Stimulated activated CD4-positive, alpha-beta T cell treated with anti-CD3 and anti-CD28 coated beads, Interleukin-4, amount 100 ng/mL, for 1 hour (primary cell): ENCODE measurements at places on chromosomes 3 and 15.

DNA sequence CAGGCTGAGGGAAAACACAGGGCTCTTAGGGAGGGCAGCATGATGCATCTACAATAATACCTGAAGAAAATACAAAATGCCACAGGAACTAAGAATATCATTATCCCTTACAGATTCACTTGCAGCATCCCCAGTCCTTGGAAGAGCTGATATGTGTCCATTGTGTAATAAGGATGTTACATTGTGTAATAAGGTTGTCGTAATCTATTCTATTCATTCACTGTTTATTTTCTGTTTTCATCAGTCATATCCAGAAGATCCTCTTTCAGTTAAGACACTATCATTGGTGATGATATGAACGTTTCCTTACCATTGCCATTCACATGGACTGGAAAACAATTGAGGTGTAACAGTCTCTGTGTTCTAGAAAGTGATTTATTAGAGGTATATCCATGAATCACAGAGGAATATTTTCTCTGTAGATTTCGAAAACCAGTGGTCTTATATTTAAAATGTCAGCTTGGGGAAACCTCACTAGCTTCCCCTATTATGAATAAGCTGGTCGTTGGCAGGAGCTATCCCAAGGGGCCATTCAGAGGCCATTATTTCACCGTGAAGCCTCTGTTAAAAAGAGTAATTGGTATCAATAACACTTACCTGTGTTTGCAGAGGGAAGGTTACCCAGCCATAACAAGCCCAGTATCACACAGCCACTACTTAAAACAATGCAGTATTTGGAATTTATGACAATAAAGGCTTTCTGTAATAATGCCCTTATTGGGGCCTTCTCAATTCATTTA is 241.1 kb downstream of the ZNF385D start:
- no peak for DNase-seq

DNA sequence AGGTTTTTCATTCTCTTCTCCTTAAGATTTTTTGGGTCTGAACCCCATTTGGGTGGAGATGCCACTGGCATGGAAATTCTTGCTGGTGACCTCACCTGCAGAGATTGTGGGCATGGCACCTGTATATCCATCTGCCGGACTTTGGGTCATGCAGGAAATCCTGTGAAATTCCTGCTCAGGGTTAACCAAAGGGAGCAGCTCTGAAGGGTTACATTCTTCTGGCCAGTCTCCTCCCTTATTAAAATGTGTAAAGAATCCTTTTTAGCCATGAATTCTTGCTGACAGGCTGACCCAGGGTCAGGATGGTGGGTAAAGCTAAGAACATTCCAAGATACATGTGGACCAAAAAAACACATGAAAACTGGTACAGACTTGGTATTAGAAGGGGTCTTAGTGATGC is 27.4 kb downstream of the ARHGEF26 start:
- DNase-seq, result no peak

DNA sequence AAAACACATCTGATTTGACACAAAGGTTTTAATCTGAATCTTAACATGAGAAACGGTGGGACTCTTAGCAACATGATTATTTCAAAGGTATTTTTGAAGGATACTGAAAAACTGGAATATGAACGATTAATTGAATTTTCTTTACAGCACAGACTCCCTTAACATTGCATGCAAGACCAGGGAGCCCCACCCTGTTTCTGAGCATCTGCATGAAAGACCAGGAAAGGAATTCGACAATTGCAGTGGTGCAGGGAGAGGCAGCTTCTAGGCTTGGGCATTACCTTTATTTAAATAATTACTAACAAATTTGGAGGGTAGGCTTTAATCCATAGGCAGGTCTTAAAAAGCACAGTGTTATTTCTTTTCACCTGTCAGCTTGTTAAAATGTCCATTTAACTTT is 240.6 kb upstream of the TOPAZ1 start:
- no peak for DNase-seq

GRCh38 chr3:116048991-116049390 is 396.3 kb downstream of the LSAMP start:
- no peak for DNase-seq

DNA sequence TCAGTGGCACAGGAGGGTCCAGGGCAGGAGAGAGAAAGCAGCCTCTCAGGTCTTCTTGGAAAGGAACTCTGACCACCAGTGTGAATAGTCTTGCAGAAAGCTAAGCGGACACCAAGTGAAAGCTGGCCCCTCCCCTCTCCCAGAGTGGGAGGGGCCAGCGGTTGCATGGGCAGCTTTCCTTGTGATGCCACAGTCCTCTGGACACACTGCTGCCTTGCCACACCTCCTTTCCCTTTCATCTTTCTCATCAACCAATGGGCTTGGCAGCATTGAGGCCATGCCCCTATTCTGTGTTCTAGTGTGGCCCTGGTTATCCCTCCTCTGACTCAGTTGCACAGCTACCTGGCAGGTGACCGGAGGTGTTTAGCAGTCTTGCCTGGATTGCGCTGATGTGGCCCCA is 49.7 kb upstream of the GOLGA6B start:
- no peak for DNase-seq

- DNase-seq, result no peak
These were observed 2.4 kb downstream of the ANPEP start for GRCh38 chr15:89812011-89812846.

- no peak for DNase-seq
These were observed 485.4 kb downstream of the CNTN6 start for GRCh38 chr3:1578124-1578806.

DNA sequence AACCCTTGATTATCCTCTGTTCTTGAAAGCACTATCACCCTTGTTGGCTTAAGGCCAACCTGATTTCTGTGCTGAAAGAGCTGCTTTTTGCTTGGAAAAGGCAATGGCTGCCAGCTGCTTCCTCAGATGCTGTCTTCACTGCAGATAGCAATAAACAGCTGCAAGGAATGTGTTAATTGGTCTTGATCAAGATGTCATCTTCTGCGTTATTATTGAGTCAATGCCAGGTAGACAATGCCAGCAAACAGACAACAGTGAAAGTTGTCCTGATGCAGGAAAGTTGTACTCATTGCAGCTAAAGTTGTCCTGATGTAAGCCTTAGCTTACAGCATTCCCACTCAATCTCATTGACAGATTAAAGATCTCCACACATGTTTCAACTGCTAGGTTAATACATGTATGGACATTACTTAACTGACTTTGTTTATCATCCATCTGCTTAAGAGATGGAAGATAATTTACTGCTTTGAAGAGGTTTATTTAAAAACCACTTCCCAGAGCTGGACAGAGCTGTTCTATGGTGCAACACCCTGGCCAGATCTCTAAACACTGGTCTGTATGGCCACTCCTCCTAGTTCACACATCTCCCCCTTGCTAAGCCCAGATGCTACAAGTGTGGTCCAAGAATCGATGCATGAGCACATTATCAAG is 251.0 kb upstream of the MCTP2 start:
- DNase-seq, result no peak

DNA sequence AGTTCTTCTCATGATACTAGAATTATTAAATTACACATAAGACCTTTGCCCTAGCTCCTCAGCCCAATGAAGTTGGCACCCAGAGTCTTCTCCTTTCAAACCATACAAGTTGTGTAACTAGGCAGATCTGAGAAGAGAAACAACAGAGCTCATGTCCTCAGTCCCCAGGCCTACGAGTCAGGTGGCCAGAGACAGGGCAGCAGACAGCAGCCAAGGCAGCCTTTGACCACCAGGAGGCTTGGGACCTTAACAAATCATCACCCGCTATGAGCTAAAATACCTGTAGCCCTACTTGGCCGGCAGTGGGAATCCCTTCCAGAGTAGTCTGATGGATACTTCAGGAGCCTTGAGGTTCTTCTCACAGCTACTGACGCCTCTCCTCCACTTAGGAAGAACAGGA is 18.3 kb downstream of the STIMATE start:
- DNase-seq, result no peak

DNA sequence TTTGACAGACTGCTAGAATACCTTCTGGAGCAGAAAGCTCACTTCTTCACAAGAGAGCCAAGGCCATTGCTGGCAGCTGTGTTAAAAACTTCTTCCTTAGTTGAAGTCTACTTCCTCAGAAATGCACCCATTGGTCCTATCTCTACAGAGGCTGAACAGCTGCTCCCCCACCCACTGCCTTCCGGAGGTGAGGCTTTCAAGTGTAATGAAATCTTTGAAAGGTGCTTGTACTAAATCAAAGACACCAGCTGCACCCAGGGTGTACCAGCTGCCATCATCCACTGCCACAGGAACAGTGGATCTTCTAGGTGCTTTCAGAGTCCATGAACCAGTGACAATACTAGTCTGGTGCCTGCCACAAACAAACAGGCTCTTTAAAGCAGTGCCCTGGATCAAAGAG is 26.4 kb upstream of the HERC1 start:
- peak; percentile 49 for DNase-seq

- DNase-seq, result no peak
These were observed 45.4 kb downstream of the ARHGAP11B start for GRCh38 chr15:30671309-30671708.
